Astrocyte of the hippocampus (primary cell): ENCODE measurements at places on chromosomes 6 and 20.

- no peak for DNase-seq
Observed at GRCh38 chr6:115717062-115717461, 343.6 kb downstream of the FRK start.

DNA sequence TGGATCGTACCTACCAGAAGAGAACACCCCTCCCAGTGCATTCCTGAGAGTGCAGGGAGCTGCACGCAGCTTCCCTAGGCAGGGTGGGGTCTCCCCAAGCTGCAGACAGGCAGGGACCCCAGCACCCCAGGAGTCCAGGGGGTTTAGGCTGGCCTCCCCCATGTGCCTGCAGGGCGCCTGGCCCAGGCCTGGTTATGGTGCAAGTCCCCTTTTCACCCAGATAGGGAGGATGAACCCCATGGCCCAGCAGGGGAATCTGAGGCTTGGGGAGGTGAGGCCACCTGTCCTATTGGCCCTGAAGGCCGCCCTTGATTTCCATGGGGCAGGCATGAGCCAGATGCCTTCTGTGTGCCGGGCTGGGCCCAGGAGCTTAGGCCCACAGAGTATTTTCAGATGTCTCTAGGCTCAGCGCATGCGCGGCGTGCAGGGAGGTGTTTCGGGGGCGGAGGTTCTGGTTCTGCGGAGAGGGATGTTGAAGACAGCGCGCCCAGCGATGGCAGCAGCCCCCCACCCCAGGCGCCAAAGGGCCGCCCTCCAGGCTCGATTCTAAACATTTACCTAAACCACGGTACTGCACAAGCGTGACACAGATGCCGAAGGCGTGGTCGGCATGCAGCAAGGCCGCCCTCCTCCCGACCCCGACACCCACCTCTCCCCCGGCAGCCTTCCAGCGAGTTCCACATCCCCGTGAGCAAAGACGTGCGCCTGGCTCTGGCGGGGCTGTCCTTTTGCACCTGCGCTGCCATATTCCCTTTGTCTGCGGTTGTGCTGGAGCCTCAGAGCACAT, 29.4 kb downstream of the COL20A1 start:
- no peak for DNase-seq

DNA sequence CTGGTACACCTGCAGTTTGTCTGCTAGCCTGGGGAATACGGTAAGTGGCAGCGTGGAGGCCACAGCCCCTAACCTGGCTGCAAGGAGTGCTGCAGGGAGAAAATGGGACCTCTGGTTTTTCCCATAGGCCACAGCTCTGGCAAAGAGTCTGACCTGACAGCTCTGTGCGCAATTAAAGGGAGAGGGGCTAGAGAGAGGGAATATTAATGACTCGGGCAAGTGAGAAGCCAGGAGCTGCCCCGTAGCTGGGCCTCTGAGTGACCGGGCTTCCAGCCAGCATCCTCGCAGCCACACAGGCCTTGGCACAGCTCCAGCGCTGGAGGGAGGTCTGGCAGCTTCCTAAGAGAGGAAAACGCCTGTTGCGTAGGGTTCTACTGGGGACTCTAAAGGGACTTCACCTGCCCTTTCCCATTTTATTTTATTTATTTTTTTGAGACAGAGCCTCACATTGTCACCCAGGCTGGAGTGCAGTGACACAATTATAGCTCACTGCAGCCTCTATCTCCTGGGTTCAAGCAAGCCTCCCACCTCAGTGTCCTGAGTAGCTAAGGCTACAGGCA, 18.2 kb upstream of the OCSTAMP start:
- peak; percentile 95 for DNase-seq

GRCh38 chr6:134930463-134930862, 19.4 kb downstream of the ALDH8A1 start:
- no peak for DNase-seq

DNA sequence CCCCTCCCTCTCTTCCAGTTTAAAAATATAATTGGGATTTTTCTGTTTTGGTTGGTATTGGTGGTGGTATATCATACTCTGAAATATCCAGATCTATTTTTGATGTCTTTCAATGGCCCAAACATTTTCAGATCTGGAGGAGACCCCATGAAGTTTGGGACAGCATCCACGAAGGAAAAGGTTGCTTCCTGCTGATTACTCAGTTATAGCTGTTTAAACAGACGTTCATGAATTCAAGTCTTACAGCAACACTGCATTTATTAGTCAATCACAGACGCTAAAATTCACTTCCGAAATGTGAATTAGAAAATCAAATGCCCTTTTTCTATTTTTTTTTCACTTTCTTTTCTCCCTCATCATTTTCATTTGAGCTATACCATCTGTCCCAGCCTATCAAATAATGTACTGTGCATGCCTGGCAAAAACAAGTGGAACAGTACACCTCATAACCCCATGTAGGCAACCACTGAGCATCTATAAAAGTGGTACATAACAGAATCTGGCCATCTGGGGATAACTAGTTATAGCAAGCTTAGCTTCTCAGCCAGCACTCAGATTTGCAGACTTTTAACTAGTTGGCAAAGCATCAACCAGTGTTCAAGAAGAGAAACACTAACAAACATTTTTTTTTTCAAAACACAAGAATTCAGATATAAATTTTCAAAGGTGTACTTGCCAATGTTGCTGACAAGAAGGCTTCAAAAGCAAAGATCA, 124.5 kb downstream of the HIVEP2 start:
- no peak for DNase-seq

DNA sequence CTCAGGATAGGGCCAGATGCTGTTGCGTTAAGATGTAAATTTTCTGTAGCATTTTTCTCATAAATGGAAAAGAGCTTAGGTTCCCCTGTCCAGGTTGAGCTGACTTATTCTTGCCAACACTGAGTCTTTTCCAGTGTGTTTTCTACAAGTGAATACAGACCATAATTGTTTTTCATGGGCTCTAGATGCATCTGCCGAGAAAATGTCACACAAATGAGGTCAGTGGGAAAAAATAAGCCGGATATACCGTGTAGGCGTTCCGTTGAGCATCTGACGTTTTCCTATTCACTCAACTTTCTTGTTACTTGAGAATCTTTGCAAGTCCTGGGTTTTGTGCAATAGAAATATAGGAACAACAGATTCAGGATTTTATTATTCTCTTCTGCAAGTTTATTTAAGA, 582.9 kb upstream of the CDH4 start:
- no peak for DNase-seq
